ENCODE measurements at places on chromosomes 3 and 15.

GRCh38 chr3:71579326-71579934, 4.1 kb downstream of the FOXP1 start:
- no peak for DNase-seq

GRCh38 chr3:160009525-160009924, 20.9 kb downstream of the IL12A start:
- DNase-seq, result no peak

DNA sequence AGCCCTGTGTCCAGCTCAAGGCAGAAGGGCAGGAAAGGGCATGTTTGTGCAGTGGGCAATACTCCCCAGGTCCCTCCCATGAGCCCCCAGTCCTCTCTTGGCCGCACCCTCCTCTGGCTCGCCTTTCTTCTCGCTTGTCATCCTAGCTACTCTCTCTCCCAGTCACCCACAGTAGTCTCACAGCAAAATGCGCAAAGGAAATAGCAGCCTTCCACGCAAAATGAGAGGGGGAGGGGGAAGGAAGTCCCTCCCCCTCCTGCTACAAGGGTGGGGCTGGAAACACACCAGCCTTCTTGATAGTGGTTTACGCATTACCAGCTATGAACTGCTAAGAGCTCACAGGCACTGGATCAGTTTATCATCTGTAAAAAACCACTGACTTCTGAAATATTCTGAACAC, 83.8 kb downstream of the GADL1 start:
- DNase-seq, result no peak

DNA sequence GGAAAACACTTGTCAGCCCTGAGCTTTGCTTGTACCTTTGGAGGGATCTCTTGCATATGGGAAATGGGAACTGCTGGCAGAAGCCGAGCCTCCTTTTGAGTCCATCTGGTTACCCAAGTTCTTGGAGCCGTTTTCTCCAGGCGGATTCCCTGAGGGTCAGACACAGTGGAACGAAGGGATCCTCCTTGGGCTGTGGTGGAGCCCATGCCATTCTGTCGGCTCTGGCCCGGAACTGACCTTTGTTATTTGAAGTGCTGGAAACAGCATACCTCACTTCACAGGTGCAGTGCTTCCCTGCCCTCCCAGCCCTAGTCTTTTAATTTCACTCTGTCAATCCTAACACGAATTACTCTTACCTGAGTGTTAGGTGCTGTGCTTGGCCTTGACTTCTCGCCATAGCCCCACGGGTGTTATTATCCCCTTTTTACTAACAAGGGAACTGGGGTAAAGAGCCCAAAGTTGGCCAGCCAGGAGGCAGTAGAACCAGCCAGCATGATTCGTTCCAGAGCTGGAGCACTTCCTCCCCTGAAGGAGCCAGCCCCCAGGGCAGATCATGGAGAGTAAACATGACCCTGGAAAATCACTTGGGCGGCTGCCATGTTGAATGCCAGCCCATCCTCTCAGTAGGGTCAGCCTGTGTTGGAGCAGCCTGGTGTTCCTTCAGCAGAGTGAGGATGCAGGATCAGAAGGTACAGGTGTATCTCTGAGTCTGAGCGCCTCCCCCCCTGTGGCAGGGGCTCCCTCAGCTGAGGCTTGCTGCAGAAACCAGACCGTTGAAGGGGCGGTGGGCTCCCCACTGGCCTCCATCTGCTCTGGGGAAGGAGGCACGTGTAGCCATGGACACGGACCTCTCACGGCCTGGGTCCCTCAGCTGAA, 143.2 kb downstream of the DNAJB8 start:
- no peak for DNase-seq

DNA sequence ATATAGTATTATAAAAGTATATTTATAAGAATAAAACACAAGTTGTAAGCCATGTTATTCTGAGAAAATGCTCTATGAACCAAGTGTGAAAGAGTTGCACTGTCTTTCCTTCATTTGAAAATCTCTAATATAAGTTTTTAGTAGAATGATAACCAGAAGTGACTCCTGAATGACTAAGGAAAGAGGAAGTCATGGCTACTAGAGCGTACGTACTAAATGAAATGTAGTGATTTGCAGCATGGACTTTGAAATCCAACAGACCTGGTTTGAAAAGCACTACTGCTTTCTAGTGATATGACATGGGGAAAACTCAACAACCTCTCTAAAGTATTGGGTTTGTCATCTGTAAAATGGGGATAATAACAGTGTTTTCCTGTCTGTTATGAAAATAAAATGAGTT, 10.3 kb upstream of the DNAJC13 start:
- DNase-seq, result no peak

GRCh38 chr3:167886690-167887089, 151.2 kb downstream of the SERPINI1 start:
- DNase-seq, result no peak

DNA sequence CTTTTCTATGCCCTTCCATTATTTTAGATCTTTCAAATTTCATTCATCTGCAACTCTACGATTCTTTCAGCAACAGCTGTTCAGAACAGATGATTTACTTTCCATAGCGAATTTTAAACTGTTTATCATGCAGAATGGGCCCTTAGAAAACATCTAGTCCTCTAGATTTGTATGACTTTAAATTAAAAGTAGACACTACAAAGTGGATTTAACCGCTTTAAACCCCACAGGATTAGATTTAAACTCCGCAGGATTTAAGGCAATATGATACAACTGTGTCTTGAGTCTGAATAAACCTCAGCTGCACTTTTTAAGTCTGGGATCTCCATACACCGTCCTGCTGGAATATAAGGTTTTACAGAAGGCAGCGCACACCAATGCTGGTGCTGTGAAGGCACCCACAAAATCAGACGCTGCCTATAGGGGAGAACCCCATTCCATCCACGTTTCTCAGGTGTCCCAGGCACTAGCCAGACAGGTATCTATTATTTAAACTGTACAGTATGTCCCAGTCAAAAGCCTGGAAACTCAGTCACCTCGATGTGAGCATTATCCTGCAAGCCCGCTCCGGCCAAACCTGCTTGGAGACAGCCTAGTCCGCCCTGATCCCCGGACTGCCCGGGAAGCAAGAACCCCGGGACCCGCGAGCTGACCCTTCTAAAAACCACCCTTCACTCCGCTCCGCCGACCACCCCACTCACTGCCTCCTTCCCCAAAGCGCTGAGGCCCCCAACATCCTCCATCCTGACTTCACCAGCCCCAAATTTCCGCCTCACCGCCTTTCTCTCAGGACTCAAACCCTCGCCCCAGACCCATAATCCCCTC, 768 bp downstream of the ANO10 start:
- DNase-seq, result no peak

- no peak for DNase-seq
These were observed 140.5 kb downstream of the SEMA6D start for GRCh38 chr15:47857776-47858167.

- no peak for DNase-seq
These were observed 456.1 kb upstream of the IL12A start for GRCh38 chr3:159532577-159532976.

DNA sequence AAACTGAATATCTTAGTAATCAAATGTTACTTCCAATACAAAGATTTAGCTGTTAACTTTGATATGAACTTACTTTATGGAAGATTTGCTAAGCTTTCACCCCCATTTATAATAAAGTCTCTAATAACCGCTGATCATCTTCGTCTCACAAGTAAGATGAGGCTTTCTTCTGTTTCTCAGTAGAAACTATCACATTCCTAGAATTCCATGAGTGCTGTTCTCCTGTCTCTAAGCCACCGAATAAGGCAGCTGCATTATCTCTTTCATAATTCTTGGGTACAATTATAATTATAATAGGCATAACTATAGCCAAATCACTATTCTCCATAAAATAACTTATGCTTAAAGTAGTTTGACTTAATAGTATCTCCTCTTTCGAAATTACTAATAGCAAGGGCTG, 18.3 kb upstream of the SETMAR start:
- no peak for DNase-seq

- no peak for DNase-seq
These were observed 175.0 kb downstream of the PDZRN3 start for GRCh38 chr3:73449774-73450173.

- no peak for DNase-seq
These were observed 19.5 kb downstream of the PRKCD start for GRCh38 chr3:53180305-53181023.

DNA sequence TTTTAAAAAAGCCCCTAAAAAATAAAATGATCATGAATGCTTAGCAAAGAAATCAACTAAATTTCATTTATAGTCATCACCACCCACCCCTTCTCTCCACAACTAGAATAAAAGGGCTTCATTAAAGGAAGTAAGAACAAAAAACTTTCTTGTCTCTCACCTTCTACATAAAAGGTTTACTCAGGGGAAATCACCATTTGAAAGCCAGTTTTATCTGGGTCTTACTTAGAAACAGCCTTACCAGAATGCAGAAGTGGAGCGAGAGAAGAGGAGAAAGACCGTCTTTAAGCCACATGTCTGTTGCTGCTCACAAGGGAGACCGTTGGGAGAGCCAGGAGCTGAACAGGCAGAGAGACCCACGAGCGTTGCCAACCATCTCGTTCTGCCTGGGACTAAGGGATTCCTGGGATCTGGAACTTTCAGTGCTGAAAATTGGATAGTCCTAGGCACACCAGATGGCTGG, 350.1 kb upstream of the PROK2 start:
- DNase-seq, result no peak

DNA sequence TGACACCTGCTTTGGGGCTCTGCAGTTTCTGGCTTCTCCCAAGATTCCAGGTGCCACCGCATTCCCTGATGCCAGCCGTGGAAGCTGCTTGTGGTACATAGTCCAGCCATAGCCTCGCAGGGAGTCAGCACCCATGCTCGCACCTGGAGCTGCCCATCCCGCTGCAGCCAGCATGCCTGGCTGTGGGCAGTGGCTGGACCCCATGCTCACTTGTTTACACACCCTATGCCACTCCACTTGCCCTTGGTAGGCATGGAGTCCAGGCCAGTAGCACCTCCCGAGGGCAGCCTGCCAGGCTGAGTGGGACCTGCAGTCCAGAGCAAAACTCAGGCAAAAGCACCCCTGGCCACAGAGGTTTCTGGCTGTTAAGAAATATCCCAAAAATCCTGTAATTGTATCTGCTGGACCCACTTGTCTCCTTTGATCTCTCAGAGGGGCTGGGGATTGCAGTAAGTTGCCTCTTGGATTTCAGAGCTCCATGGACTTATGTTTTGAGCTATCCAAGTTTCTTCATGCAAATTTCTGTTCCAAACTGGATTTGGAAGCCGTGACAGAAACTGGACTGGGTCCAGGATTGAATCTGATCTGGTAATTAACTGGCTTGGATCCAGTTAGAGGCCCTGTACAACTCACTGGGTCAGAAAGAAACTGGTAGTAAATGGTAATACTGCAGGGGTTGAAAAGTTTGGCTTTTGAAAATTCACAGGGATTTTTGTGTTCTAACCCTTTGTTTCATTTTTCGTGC, 149.3 kb downstream of the FMN1 start:
- no peak for DNase-seq

DNA sequence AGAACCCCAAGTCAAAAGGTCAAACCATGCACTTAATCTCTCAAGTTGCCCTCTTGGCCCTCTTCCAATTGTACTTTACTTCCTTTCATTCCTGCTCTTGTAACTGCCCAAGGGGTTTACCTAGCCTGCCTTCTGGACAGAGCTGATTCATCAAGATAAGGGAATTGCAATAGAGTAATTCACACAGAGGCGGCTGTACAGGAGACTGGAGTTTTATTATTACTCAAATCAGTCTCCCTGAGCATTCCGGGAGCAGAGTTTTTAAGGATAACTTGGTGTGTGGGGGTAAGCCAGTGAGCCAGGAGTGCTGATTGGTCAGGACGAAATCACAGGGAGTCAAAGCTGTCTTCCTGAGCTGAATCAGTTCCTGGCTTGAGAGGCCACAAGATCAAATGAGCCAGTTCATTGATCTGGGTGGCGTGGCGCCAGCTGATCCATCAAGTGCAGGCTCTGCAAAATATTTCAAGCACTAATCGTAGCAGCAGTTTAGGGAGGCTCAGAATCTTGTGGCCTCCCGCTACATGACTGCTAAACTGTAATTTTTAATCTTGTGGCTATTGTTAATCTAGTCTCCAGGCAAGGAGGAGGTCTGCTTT, 590.0 kb downstream of the EPHA3 start:
- no peak for DNase-seq

GRCh38 chr3:162077108-162077507, 580.5 kb downstream of the OTOL1 start:
- no peak for DNase-seq

GRCh38 chr3:123092243-123092642, 25.4 kb downstream of the PDIA5 start:
- no peak for DNase-seq

- DNase-seq, result no peak
These were observed 40.2 kb downstream of the SUMF1 start for GRCh38 chr3:4426782-4427344.

GRCh38 chr3:17088602-17089313, 204.0 kb downstream of the PLCL2 start:
- DNase-seq, result no peak

All from stimulated activated CD4-positive, alpha-beta T cell treated with anti-CD3 and anti-CD28 coated beads, Interleukin-1b, Interleukin-23, amount 100 ng/mL, for 4 hours (primary cell).